ENCODE measurements at places on chromosomes 12 and 14.

- no peak for DNase-seq
These were observed 270.6 kb upstream of the TBX3 start for GRCh38 chr12:114954511-114955055.

- DNase-seq: no peak
These were observed 188.7 kb downstream of the PRKD1 start for GRCh38 chr14:29738950-29739349.

DNA sequence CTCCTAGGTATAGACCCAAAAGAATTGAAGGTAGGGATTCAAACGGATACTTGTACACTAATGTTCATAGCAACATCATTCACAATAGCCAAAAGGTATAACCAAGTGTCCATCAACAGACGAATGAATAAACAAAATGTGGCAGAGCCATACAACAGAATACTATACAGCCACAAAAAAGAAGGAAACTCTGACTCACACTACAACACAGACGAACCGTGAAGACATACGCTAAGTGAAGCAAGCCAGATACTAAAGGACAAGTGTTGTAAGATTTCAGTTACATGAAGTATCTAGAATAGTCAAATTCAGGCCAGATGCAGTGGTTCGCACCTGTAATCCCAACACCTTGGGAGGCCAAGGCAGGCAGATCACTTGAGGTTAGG is 19.1 kb downstream of the CAMKK2 start:
- no peak for DNase-seq

- DNase-seq: no peak
These were observed 60.2 kb downstream of the PAX9 start for GRCh38 chr14:36721877-36722276.

DNA sequence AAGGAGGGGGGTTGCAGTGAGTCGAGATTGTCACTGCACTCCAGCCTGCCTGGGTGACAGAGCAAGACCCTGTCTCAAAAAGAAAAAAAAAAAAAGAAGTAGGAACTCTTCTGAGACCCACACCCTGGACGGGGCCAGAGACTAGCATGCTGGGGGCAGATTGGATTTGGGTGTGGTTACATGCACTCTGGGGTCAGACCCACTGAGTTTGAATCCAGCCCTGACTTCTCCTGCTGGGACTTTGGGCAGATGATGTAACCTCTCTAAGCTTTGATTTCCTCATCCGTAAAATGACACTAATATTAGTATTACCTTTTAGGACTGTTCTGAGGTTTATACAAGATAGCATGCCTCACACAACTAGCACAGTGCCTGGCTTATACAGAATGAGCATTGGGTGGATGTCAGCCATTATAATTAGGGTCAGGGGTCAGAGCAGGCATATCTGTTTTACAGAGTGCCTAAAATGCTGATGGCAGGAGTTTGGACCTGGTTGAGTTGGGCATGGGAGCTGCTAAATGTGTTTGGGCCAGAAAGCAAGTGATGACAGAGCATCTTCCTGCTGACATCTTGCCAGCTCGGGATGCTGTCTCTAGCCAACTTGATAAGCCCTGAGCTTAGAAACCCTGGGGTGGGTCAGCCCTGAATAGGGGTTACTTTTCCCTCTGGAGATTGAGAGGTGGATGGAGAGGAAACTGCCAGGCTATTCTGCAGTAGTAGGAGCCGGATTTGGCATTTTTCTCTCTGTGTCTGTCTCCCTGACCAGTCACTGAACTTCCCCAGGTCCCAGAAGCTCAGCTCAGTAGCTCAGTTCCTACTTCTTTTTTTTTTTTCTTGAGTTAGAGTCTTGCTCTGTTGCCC is 15.5 kb downstream of the TPCN1 start:
- no peak for DNase-seq

DNA sequence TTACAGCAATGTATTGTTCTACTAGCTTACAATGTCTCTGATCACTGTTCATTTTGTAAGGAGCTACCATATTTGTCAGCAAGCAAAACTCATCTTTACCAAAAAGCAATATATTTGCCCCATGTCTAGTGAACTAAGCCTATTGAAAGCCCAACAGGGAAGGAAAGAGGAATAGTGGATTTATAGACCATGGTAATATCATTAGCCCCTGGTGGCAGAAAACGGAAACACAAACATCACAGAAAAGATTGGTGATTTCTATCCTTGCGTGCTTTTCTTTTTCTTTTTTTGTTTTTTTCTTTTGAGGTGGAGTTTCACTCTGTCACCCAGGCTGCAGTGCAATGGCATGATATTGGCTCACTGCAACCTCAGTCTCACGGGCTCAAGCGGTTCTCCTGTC is 1562.4 kb upstream of the TMEM132C start:
- DNase-seq: no peak

GRCh38 chr12:78359520-78359919 is 505.1 kb upstream of the SYT1 start:
- DNase-seq: no peak

DNA sequence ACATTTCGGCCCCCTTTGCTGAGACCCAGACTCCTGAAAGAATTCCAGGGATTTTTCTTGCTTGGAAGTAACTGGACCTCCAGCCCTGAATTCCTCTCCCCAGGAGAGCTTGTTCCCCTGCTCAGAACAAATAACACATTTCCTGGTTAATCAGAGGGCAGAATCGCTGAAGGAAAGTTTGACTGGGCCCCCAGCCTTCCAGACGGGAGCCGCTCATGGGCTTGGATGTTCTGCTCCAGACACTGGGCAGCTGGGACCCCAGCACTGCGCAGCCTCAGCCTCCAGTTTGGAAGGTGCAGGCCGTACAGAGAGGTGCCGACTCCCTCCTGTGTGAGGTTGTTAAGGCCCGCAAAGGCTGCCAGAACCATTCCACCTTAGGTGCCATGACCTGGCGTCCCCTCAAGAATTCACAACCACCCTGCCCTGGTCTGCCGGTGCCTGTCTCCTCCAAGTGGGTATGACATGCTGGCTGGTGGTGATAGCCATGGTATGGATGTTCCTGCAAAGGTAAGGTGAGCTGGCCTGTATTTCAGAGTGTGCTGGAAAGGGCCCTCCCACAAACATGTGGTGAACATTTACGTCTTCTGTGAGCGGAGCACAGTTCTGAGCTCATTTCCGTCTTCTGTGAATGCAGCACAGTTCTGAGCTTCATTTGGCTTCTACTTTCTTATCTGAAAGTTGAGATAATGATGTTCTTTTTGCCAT is 5.1 kb upstream of the LTBP2 start:
- DNase-seq: no peak

DNA sequence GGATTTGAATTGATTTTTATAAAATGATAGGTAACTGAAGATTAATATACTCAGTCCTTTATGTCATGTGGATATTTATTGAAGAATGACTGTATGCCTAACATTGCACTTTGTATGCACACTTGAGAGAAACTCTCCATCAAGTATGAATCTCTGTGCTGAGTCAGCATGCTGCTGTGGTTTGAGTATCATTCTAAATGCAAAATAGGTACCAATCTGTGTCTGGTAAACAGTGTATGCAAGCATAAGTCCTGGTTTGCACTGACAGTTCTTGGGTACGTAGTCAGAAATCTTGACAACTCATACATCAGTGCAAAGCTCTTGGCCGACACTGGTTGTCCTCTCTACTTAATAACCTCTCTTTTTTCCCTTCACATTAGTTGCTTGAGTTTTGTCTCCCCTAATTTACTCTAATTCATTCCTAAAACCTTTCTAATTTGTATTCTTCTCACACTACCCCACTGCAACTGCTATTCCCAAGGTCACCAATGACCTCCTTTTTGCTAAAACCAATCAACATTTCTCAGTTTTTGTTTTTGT is 21.8 kb downstream of the MGAT4C start:
- DNase-seq: no peak

DNA sequence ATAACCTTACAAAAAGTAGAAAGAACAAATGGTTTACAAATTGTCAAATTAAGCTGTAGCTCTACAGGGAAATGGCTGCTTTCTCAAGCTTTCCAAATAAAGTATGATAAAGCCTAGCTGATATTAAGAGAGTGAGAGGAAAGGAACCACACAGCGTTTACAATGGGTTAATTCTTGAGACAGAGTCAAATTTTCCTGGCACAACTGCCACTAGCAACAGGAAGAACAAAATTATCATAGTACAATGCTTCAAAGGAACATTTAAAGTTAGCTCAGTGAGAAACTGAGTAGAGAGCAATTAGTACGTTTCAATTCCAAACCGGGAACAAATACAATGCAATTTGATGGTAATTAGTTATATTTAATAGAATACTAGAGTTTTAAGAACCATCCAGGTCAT is 116.0 kb downstream of the PPP1R12A start:
- DNase-seq: no peak

GRCh38 chr14:87334997-87335685 is 657.8 kb downstream of the GALC start:
- no peak for DNase-seq

DNA sequence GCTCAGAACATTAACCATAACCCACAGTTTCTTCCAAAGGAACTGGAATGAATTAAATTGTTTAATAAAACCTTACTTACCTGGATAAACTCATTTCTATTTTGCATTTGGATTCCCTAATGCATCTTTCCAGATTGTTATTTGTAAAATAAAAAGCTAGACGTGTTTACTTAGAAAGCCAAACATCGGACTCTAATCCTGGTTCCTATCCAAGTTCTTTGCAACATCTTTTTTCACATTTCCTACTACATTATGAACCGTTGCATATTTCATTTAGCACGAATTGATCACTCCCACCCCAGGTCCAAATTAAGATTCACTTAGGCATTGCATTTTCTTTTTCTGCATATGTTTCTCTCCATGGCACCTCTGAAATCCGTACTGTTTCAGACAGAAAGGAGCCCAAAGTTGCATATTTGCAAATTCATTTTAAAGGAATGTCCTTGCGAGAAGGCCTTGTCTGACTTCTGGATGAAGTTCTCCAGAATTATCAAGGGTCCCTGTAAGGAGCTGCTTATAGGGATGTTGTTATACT is 164.4 kb upstream of the GSC start:
- DNase-seq: no peak

- DNase-seq: no peak
These were observed 31.5 kb upstream of the FGF6 start for GRCh38 chr12:4477129-4477528.

- DNase-seq: no peak
These were observed 14.9 kb downstream of the GIT2 start for GRCh38 chr12:109981311-109981710.

GRCh38 chr14:61803755-61804154 is 41.5 kb downstream of the SNAPC1 start:
- DNase-seq: no peak

GRCh38 chr14:93803408-93804318 is 15.4 kb upstream of the PRIMA1 start:
- no peak for DNase-seq

GRCh38 chr12:69949311-69950002 is 124.4 kb downstream of the MYRFL start:
- no peak for DNase-seq

DNA sequence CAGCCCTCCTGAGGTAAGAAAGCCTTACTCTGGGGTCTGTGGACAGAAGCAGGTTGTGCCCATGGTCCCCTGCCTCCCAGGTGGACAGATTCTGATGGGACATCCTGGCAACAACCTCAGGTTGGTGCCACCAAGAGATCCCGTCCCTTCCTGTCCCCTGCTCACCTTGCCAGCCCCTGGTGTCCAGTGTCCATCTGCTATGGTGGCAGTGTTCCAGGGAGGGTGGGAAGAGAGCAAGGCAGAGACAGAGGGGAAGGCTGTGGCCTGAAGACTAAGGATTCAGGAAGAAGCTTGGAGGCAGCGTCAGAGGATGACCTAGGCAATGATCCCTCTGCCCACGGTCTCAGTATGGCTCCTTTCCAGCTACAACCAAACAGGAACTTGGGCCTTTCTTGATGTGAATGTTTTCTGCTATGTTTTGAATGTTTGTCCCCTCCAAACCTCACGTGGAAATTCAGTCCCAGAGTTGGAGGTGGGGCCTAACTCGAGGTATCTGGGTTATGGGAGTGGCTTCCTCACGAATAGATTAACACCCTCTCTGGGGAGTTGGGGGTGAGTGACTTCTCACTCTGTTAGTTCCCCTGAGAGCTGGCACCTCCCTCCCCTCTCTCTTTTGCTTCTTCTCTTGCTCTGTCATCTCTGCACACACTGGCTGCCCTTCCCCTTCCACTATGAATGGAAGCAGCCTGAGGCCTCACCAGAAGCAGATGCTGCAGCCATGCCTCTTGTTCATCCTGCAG is 26.9 kb downstream of the IQSEC3 start:
- DNase-seq: no peak

DNA sequence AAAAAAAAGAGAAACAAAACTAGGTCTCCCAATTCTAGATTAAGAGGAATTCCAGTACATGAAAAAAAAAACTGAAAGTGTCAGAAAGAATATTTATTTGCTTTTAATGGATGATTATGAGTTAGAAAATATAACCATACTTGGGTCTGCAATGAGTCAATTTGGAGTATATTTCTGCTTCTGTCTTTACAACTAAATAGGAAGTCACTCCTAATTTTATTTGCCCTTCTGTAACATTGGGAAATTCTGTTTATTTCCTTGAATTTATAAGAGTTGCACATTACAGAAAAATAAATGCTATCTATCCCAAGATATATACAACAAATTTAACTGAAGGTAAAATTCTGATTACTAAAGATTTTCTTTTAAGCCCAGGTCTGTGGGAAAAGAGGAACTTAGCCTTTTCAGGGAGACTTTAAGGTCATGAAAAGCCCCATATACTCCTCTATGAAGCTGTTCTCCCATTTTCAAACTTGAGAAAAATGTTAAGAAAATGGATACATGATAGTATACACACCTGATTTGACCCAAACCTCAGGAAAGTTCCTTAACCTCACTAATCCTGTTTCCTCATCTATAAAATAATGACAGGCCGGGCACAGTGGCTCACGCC is 7.2 kb downstream of the SINHCAF start:
- no peak for DNase-seq

DNA sequence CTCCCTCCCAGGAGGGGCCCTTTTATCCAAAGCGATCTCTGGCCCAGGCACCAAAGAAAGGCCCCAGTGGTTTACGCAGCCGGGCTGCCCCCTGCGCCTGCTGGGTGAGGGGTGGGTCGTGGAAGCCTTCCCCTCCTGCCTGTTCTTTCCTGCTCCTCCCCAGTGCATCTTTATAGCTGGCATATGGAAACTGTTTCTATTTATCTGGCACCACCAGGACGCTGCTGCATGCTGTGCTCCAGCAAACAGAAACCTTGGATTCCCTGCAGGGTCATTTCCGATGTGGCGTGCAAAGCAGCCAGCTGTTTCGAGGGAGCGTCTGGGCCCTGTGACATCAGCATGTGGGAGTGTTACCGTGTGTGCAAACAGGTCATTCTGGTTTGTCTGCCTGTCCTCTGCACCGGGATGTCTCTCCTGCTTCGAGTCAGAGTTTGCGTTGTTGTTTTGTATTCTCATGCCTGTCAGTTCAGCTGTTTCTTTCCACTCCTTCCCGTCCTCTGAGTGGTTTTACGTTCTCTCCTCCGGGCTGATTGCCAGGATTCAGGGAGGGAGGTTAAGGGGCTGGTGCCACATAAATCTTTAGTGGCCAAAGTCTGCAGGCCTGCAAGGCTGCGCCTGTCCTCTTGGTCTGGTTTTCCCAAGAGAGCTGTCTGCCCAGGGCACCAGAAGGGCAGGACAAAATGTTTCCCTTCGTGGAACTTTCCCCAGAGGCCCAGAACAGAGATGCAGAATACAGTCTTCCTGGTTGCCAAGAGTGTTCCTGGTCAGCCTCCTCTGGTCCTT is 24.6 kb downstream of the TPCN1 start:
- no peak for DNase-seq

- DNase-seq: no peak
These were observed 467.1 kb downstream of the ATP23 start for GRCh38 chr12:58408516-58408915.
